Activated CD4-positive, alpha-beta memory T cell treated with anti-CD3 and anti-CD28 coated beads, Interleukin-2, amount 10 ng/mL, durations not matched to agents 7 days and 5 days (primary cell): ENCODE measurements at places on chromosomes 16 and 17. TPM values are rescaled to one million over a fixed set of nuclear protein-coding genes. Genes with fewer than 3 reads are reported as not detected.

The MAP2K6 gene
- total RNA-seq: 5.3 TPM

The NOL3 gene
- total RNA-seq: 35.6 TPM

The GIT1 gene
- total RNA-seq: 76.6 TPM

The SPIRE2 gene
- 1.6 TPM for total RNA-seq

The COX4I1 gene
- 450 TPM for total RNA-seq

The RND2 gene
- not detected for total RNA-seq

The PRSS33 gene
- not detected for total RNA-seq

The ITGB3 gene
- 2.2 TPM for total RNA-seq

The TEDC2 gene
- 12.5 TPM for total RNA-seq

The B9D1 gene
- total RNA-seq: 2.7 TPM

The NOTUM gene
- total RNA-seq: not detected

The CORO1A gene
- 1,754 TPM for total RNA-seq

The CFAP97D1 gene
- total RNA-seq: not detected

The OR1A1 gene
- total RNA-seq: not detected

The SBK1 gene
- total RNA-seq: 9.8 TPM
